NCI-H1436 treated with DMSO at 0.1 percent for 48 hours (cell line): ENCODE measurements at places on chromosomes 7 and 10.

DNA sequence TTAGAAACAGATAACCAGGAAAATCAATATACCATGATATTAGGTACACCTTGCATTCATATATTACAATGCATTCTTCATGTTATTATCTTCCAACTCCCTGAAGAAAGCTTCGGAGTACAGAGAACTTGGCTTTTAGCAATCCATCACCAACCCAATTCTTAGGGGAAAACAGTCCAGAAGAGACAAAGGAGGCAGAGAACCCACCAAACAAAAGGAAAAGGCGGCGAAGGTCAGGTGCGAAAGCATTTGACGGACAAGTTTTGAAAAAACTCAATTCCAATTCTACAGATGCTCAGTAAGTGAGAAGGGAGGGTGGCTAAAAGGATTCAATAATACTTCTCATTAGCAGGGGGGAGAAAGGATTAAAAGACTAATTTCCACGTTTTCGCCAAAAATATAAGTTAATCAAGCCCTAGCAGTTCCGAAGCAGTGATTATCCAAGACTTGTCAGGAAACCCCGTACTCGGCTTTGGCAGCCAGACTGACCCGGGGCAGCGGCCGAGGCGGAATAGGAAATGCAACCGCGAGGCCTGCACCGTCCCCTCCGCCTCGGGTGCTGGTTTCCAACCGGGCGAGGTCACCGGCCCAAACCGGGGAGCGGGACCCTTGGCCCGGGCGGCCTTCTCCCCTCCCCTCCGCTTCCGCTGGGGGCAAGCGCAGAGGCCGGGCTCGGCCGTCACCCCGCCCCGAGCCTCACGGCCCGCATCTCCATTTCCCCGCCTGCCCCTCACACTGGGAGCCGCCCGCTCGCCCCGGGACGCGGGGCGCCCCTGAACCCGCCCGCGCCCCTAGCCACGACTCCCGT lies 747 bp downstream of the GDI2 start:
- DNase-seq, result no peak

DNA sequence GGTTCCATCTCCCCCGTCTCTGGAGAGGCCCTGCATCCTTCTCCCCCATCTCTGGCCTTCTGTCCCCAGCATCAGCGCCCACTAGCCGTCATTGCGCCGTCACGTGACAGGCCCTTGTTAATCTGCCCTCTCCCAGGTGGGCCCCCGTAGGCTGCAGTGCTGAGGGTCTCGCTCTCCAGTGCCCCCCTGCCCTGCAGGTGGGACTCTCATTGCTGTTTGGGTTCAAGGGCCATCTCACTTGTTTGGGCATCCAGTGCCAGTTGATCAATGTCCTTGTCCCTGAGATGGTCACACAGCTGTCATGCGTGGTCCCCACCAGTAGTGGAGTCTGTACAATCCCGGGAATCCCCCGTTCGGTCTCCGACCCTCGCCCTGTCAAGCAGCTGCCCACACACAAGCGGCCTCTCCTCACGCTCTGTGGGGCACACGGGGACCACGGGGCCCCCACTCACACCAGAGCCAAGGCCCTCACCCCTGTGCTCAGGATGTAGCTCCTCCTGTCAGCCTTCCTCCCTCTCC lies 114.0 kb downstream of the INPP5A start:
- DNase-seq, result no peak

GRCh38 chr7:155811560-155811894 lies 736 bp downstream of the SHH start:
- DNase-seq, result no peak

DNA sequence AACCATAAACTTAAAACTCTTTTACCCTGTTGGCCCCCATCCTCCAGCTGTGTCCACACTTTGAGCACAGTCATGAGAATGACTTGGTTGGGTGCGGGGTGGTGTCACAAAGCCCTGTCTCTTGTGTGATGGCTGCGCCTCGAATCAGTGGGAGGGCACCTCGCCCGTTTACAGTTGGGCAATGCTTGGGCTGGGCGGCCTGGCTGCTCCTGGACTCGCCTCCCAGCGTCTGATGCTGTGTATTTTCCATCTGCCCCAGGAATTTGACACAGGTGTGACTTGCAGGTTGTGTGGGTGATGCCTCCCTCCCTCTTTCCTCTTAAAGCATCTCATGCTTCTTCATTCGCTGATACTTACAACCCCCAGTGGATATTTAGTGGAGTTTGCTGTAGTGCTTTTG lies 33.7 kb downstream of the CHST12 start:
- DNase-seq, result no peak

- DNase-seq, result no peak
These were observed 8.3 kb downstream of the RABGEF1 start for GRCh38 chr7:66748791-66749190.

DNA sequence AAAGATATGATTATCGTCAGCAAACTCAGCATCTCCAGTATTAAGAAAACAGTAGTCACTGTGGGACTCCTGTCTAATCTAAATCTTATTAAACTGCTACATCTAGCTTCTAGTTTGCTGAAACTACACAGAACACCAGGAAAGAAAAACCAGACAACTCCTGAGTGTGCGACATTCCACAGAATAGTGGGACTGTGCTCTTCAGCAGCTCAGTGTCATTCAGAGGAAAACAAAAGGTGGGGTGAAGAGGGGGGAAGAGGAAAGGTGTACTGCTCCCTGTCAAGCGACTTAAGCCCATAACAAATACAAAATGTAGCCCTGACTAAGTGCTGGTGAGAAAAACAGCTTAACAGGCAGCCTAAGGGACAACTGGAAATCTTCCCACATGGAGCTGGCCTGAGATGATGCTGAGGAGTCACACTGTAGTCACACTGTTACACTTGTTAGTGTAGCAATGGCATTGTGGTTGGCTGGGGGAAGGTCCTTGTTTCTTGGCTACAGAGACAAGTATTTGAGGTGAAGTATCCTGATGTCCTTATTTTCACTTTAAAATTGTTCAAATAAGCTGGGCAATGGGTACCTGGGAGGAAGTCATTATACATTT lies 135.5 kb downstream of the USP6NL start:
- DNase-seq, result no peak

DNA sequence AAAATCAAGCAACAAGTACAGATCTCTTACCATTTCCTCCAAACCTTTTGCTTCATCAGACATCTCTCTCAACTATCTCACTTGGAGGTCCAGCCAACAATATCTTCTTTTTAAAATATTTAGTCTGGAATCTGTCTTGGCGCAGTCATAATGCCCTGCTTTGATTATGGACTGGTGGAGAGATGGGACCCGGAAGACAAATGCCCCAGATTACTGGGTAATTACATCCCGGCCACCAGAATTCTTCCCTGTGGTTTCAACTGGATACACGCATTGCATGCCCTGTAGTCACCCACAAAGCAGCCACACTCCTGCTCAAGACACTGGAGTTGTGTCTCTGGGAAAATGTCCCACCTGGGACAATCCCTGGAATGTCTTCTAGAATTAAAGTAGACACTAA lies 65.5 kb downstream of the BPGM start:
- no peak for DNase-seq

DNA sequence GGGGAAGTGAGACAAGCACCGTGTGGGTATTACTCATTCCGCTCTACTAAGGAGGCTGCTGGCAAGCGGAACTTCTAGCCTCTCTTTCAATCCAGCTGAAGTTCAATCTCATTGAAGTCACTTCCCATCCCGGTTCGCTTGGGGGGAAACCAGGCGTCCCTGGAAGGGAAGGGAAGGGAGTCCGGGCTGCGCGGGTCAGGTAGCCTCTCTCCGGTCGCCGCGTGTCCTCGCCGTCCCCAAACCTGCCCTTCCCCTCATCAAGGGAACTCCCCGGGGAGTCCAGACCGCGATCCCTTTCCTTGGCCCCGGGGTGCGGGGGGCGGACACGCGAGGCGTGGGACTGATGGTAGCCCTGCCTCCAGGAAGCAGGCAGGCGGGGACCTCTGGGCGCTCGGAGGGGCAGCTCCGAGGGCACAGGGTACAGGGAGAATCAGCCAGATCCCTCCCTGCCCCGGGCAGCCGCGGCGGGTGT lies 598 bp upstream of the ZEB1 start:
- DNase-seq, result no peak

- DNase-seq, result no peak
These were observed 51.2 kb upstream of the GTF2I start for GRCh38 chr7:74606101-74606908.

GRCh38 chr10:19931894-19932590 lies 115.8 kb downstream of the PLXDC2 start:
- DNase-seq, result no peak

DNA sequence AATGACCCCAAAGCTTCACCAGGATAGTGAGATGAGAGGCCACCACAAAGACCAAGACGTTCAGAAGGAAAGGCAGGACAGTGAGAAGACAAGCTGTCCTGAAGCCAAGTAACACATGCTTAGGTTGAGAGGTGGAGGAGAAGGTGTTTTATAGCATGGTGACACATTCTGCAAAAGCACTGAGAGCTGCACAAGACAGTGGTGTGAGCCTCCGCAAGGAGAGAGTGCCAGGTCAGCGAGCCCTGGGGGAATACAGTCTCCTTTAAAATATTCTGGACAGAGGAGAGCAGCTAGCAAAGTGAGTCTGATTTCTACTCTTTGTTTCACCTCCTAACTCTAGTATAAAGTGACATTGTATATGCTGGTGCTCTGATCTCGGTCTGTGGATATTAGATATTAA lies 68.0 kb upstream of the VKORC1L1 start:
- DNase-seq, result no peak

DNA sequence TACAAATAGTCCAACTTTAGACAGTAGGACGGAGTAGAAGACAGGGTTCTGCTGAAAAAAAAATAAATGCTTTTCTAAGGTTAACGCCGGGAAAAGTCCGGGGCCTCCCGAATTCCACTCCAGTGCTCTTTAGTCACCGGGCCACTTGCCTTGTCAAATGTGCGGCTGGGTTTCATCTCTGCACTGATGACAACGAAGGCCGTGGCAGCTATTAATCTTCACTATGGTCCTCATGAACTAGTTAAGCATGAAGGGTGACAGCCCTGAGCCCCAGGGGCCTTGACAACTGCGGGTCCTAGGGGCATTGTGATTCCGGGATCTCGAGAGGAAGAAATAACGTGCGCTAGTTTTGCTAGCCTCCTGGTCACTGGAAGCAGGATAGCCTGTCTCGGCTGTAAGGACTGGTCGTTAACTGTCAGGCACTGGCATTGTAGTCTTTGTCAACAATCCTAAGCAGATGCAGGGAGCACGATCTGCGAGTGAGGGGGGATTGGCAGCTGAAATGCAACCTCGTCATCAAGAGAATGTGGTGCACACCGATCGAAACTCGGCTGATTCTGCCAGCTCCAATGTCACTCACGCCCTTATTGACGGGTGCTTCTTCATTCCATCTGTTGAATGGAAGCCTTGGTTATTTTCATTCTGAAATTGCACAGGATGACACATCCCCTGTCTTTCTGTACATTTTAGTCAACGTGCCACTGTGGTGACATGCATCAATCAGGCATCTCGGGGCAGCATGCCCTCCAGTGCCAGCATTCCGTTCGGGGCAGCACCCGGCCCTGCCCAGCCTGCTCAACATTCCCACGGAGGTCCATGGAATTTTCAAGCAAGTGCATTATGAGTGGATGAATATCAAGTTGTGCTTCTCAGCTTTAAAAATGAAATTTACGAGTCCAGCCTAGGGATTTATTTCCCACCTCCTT lies 51.6 kb upstream of the MGMT start:
- no peak for DNase-seq

- DNase-seq, result no peak
These were observed 220.6 kb downstream of the ARHGAP12 start for GRCh38 chr10:31708046-31708445.

DNA sequence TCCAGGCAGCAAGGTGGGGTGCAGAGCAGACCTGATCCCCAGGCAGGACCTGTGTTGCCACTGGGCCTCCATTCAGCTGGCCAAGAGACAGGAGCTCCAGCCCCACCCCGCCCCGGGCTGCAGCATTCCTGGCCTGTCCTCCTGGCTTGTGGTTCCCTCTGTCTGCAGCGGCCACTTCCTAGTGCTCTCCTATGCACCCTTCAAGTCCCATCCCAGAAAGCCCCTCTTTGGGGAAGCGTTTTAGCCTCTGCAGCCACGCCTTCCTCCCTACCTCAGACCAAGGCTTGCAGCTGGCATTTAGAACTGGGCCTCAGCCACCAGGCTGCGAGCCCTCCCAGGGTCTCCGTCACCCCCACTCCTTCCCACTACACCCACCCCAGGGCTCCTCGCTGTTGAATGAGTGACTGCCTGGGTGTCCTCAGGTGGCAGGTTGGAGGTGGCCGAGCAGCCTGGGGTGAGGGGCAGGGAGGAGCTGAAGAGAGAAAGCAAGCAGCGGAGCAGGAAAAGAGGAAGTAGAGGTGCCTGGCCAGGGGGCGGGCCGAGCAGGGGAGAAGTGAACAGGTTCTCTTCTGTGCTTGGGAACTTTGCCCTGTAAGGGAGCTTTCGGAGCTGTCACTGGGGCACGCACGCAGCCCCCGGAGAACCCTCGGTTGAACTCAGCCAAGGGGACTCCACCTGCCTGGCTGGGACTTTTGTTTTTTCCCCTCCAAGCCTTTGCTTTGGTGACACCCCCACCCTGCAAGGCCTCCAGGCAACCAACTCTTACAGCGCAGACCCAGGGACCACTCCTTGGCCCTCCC lies 109.1 kb upstream of the TNRC18 start:
- no peak for DNase-seq

GRCh38 chr10:49389361-49389933 lies 6.4 kb downstream of the DRGX start:
- no peak for DNase-seq
